ENCODE measurements at places on chromosomes 12 and 14. TPM values are rescaled to one million over a fixed set of nuclear protein-coding genes. Genes with fewer than 3 reads are reported as not detected.
A peak's percentile ranks its signal among the peaks of the same experiment; 100 is the strongest.

DNA sequence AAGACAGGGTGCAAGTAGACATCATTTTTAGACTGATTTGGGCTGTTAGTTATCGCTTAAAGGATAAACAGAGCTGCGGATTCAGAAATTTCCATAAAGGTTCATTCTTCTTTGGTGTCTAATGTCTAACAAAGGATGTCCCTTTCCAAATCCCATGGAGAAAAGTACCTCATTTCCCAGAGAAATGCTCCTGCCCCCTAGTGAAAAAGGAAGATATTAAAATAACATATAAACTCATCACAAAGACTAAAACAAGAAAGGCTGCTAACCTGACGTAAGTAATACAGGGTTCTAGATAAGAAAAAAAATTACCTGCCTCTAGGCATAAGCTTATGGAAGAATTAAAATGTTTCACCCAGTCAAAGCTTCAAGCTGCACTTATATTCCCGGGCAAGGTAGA, 22.8 kb downstream of the ARMH4 start:
- no peak for DNase-seq

DNA sequence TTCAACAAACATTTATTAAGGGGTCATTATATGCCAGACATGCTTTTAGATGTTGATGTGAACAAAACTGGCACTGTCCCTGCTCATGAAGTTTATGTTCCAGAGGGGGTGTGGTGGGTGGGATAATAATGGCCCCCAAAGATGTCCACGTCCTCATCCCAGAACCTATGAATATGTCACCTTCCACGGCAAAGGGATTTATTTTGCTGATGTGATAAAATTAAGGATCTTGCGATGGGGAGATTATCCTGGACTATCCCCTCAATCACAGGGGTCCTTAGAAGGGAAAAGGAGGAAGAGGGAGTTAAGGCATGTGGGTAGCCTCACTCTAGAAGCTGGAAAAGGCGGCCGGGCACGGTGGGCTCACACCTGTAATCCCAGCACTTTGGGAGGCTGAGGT, 1.7 kb upstream of the SLC48A1 start:
- DNase-seq: no peak

DNA sequence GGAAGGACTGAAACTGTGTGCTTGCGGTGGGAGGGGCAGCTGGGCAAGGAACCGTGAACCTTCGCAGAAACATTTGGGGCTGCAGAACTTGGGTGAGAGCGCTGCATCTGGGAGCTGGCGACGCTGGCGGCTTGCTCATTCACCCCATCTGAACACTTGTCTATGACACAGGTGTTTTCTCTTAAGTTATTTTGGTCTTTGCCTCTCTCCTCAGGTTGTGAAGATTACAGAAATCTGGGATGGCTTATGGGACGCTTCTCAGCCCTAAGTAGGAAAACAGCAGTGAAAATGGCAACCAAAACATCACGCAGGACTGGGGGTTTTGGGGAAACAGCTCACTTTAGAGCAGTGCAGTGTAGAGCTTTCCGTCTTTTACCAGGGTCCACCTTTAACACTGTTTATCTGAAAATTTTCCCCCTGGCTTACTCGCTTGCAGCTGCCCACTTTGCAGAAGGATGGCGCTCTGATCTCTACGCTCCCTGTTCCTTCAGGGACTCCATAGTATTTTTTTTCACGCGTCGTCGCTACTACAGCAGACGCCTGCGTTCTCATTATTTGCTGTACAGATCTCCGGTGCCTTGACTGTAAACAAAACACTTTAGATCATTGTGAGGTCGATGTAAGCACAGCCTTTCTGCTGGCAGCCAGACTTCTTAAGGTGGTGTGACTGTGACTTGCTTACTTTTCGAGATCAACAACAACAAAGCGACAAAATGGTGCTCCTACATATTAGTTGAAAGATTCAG, 2.7 kb upstream of the CDKN1B start:
- peak; percentile 64 for DNase-seq

- no peak for DNase-seq
Measured at GRCh38 chr12:10191865-10192264, 13.0 kb downstream of the TMEM52B start.

GRCh38 chr14:93332397-93332852, 411 bp downstream of the BTBD7 start:
- peak; percentile 87 for DNase-seq

DNA sequence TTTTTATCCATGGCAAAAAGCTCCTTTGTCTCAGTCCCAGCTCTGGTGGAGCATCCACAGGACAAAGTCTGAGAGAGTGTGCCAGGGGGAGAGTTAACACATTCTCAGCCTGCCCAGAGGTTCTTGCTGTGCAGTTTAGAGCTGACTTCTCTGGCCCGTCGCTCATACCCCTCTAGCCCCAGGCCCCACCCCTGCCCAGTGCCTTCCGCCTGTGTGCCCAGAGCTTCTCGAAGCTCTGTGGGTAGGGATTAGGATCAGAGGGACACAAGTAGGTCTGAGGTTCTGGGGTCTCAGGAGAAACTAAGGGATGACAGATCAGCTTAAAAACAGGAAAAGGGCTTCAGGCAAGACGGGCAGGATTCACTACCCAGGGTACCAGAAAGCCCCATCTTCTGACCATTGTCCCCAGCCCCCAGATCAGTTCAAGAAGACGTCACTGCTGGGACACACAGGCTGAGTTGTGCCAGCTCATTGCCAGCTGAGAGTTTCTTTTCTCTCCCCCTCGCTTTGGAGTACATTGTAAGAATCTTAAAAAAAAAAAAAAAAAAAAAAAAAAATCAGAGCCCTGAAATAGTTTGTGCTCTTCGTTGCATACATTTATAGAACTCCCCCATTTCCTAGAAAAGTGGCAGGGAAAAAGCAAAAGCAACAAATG, 127.0 kb downstream of the GCH1 start:
- no peak for DNase-seq

DNA sequence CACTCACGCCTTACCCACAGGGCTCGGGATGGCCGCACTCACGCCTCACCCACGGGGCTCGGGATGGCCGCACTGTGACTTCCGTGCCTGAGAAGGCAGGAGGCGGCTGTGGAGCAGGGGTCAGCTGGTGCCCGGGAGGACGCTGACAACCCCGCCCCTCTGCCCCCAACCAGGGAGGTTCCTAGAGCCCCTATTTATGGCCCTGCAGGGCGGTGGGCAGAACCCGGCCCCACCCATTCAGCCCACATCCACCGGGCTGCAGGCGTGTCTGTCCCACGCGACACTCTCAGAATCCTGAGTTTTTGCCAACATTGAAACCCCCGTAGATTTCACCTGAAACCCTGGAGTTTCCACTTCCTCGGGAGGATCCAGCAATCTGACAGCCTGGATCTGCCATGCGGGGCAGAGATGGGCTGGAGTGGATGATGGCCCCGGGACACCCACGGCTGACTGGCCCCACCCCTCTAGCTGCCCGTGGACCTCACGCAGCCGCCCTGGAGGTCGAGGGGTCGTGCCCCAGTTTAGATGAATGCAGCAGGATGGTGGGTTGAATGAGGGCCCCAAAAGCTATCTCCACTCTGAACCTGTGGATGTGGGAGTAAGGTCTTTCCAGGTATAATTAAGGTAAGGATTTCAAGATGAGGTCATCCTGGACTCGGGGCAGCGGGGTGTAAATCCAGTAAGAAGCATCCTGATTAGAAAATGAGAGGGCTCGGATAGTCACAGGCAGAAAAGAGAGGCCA, 20.4 kb downstream of the GALNT9 start:
- DNase-seq: peak; percentile 28

DNA sequence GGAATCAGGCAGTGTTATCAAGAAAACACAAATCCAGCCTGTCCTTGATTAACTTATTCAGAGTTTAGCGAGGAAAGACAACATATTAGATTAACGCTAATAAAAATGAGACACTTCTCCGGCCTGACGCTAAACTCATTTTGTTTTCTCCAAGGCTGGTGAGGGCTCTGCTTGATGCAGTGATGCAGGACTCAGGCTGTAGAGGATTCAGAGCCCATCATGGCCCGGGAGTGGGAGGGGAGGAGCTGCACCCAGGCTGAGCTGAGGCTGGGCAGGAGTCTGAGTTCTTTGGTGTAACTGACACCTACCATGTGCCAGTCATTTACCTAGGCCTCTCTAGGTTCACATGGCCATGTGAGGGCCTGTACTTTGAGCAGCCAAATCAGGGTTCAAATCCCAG, 70.0 kb downstream of the WSCD2 start:
- no peak for DNase-seq

DNA sequence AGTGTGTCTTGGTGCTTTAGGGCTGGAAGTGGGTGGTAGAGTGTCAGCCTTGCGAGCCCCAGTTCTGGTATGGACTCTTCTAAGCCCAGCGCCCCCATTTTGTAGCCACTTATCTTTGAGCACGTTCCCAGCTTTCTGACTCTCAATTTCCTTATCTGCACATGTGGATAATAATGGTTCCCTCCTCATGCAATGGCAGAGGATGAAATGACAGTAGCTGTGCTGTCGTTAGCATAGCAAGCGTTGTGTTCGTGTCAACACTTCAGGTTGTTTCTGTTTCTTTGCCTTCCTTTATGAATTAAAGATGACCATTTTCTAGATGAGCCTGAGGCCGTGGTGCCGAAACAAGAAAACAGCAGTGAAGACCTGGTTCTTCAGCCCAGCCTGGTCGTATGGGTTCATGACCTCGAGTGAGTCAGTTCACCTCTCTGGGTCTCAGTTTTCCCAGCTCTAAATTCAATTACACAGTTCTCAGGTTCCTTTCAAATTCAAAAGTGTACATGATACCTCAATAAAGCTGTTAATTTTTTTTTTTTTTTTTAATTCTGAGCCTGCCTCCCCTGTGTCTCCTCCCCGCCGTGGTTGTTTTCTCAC, 233.0 kb downstream of the SLC41A2 start:
- DNase-seq: no peak

GRCh38 chr12:14273913-14274311, 91.6 kb upstream of the ATF7IP start:
- DNase-seq: no peak

DNA sequence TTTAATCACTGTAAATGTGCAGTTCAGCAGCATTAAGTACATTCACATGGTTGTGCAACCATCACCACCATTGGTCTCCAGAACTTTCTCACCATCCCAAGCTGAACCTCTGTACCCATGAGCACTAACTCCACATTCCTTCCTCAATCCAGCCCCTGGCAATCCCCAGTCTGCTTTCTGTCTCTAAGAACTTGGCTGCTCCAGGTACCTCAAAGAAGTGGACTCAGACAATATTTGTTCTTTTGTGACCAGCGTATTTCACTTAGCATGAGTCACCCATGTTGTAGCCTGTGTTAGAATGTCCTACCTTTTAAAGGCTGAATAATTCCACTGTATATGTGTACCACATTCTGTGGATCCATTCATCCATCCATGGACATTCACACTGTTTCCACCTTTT, 64.6 kb downstream of the SLC24A4 start:
- DNase-seq: no peak

DNA sequence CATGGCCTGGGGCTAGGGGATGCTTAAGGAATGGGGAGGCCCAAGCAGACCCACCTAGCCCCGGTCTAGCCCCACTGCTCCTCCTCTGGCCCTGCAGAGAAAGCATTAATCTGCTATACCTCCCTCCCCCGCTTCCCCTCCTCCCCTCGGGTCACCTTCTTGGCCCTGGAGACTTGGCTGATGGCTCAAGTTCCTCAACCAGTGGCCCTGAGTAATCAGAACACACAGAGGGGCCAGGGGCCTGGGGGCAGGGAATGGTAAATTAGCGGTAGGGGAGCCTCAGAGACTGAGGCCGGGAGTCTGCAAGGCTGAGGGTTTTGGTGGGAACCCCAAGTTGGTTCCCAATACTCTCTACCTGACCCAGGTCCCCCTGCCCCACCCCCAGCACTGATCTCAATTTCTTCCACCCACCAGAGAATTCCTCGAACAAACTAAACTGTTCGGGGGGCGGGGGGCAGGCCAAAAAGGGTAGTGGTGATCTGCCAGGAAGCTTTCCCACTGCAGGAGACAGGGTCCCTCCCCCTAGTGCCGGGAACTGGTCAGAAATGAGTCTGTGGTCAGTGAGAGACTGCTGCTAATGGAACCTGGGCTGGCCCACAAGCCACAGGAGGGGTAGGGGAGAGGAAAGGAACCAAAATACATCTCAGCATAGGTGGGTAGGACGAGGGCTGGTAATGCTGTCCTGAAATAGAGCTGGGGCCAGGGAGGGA, 12.8 kb upstream of the SMARCD1 start:
- DNase-seq: no peak

DNA sequence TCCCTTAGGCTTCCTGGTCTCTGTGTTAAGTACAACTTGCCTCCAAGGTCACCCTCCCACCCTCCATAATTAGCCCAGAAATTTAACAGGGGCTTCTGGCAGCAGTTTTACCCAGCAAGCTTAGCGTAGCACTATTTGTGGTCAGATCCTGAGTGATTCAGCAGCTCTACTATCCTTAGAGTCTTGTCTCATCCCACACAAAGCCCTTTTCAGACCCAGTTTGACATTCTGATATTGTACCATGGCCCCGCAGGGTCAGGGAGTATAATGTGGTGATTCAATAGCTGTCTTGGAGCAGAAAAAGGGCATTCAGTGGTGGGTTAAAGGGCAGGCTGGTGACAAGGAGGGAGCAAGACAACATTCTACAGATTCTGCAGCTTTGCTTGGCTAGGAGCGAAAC, 153.8 kb upstream of the DDHD1 start:
- no peak for DNase-seq

DNA sequence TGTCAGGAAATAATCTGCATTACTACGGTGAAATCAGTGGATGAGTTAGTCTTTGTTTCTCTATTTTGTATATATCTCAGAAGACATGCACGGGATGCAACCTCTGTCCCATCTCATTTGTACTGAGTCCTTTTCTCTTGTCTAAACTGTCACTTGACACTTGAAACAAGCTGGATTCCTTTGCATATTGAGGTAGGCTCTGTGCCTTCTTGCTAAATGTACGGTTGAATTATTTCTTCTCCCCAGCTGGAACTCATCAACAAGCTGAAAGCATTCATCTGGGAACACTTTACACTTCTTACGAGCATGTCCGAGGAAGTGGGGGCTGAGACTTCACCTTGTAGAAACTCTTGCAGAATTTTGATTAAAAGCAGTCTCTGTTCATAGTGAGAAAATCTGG, 119.5 kb downstream of the VEZT start:
- DNase-seq: no peak

DNA sequence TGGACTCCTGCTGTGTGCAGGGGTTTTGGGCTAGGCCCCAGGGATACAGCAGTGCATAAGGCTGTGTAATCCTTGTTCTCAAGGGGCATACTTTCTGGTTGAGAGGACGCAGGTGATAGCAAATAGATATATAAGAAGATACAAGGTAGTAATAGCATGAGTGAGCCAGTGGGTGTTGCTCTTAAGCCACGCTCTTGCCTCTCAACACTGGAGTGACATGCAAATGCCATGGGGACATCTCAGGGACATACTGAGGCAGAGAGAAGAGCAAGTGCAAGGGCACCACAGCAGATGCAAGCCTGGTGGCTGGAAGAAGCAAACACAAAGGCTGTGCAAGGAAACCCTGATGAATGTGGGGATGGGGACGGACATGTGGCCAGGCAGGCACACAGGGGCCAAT, 223.3 kb downstream of the CHST11 start:
- no peak for DNase-seq

GRCh38 chr14:36099619-36100018, 76.9 kb downstream of the PTCSC3 start:
- DNase-seq: no peak

Gene CCDC63
- not detected for total RNA-seq

Gene RFX4
- total RNA-seq: not detected

Gene CLEC4A
- total RNA-seq: 0.82 TPM

Gene NDRG2
- 219 TPM for total RNA-seq

Gene MTHFD1
- 57.3 TPM for total RNA-seq

Gene SMIM41
- total RNA-seq: 0.95 TPM

Gene LPAR5
- 1.1 TPM for total RNA-seq

Gene OS9
- total RNA-seq: 147 TPM

Gene SMOC1
- total RNA-seq: 24.1 TPM
